ENCODE measurements at places on chromosomes 6 and 20.
A peak's percentile ranks its signal among the peaks of the same experiment; 100 is the strongest.

DNA sequence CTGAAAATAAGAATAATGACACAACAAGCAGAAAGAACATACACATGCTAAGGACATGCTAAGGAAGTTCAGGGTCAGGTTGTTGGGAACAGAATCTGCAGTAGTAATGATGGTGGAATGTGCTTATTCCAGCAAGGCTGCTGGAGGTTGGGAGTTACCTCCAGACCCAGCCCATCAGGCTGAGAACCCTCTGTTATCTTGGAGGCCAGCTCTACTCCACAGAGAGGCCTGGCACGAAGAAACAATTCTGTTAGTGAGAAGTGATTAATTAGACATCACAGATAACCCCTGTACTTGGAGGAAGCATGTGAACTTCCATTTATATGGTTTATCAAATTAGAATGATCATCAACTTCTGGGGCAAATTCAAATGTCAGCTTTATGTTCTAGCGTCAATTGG is 22.1 kb upstream of the ARHGAP18 start:
- DNase-seq = no peak

DNA sequence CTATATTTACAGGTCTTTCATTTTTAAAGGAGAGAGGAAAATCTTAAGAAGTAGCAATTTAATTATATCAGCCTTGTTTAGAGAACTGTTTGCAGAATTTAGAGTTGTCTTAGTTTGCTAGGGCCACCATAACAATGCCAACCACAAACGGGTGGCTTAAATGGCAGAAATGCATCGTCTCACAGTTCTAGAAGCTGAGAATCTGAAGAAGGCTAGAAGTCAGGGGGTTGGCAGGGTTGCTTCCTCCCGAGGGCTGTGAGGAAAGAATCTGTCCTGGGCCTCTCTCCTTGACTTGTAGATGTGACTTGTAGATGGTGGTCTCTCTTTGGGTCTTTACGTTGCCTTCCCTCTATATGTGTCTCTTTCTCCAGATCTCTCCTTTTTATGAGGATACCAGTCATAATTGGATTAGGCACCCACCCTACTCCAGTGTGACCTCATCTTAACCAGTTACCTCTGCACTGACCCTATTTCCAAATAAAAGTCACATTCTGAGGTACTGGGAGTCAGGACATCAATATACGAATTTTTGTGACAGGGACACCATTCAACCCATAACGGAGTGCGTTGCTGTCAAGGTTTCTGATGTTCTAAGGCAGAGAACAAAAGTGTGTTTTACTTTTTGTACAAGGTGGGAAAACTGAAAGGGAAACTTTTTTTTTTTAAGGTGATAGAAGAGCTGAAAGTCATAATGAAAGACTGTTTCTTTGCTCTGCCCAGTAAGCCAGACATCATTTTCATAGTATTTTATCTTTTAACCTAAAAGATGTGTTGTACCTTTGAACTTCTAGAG is 84.4 kb downstream of the SAMD3 start:
- DNase-seq = peak; percentile 48

DNA sequence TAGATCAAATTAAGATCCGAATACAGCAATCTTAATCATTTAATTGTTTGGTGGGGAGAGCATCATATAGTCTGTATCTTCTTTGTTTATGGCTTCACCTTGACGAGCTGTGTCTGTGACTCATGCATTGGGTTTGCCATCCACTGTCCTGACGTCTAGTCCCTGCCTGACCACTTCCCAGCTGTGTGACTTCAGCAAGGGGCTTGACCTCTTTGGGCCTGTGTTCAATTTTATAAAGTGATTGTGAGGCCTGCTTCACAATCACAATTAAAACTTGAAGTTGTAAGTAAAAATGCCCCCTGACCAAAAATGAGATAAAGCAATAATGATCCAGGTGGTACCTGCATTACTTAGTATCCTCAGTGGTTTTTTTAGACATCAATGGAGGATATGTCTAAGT is 209.2 kb downstream of the ZNF217 start:
- DNase-seq = no peak

- DNase-seq = no peak
Observed at GRCh38 chr20:8780915-8781314, 288.0 kb upstream of the PLCB4 start.

DNA sequence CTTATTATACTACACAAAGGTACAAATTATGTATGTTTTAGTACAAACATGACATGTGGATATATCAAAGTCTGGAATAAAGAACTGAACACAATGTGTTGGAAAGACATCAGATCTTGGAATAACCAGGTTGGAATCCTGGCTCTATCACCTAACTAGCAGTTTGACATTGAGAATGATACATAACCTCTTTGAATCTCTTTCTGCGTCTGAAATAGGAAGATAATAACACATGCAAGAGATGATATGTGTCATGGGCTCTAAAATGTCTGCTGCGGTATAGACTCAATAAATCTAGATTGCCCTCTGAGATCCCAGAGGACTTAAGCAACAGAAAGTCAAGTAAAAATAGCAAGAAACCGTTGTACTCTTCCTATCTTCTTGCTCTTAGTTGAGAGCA is 66.8 kb upstream of the CCN2 start:
- no peak for DNase-seq
